ENCODE measurements at places on chromosomes 5 and 9.

DNA sequence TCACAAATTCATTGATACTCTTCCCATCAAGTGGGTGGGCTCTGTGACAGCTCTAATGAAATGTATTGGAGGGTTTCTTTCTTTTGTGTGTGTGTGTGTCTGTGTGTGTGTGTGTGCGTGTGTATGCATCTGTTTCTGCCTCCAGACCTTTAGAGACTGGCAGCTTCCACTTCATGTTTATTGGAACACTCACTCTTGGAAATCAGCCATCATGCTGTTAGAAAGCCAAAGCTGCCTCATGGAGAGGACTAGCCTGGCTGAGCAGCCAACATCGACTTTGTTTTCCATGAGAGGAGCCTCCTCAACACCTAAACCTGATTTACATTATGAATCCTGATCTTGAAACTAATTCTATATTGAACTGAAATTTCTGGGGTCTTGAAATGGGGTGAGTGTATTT is 128.5 kb upstream of the FAM174A start:
- DNase-seq = no peak

GRCh38 chr9:117093891-117094844 is 320.7 kb downstream of the ASTN2 start:
- no peak for DNase-seq

DNA sequence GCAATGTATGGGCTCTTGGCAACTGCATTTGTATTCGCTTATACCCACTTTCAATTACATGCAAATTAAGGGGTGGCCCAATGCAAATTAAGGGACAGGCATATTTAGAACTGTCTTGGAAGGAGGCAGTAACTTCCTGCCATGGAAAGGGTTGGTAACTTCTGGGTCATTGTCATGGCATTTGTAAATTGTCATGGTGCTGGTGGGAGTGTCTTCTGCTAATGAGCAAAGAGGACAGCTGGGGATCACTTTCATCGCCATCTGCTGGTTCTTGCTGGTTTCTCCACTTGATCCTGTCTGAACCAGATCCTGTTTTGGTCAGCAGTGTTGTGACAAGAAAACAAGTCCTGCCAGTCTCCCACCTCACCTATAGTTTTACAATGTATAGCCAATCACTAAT is 23.3 kb upstream of the UGT3A2 start:
- no peak for DNase-seq

DNA sequence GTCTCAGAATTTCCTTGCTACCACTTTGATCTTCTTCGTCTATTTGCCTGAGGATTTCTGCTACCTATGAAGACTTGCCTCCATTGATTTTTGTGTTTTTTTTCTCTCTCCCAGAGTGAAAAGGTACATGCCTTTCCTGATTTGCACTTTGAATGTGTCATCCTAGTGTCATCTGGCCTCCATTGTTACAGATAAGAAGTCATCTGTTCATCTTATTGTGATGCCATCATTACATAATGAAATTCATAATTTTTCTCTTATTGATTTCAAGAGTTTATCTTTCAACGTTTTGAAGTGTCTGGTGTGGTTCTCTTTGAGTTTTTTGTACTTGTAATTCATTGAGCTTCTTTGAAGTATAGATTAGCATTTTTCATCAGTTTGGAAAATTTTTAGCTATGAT is 144.8 kb downstream of the SH3GL2 start:
- no peak for DNase-seq

DNA sequence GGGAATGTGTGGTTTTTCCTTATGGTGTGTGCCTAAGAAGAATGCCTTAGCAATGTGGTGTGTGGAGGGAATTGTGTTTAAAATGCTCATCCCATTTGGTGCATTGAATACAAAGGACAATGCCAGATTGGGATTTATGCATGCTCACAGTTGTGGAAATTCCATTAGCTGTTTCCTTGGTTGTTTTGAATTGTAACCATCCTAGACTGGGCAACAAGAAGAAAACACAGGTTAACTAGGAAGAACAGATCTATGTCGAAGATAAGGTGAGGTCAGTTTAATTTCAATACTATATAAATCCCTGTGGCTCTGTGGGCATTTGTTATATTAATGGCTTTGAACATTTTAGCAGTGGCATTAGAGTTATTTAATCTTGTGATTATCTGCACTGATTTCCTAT is 266.8 kb downstream of the MAT2B start:
- no peak for DNase-seq

DNA sequence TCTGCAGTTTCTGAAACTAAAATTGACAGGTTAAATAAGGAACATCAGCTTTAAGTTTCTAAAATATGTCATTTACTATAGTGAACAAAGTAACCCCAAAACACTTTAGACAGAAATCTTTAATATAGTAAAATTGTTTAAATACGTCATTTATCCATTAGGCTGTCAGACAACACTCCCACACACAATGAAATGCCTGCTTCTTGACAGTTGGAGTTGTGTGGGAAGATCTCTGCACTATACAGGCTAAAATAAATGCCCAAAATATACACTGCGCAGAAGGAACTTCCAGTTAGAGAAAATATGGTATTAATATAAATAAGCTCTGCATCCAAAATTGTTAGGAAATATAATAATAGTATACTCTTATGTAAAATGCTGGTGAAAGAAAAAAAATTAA is 794.4 kb downstream of the CDH18 start:
- no peak for DNase-seq

DNA sequence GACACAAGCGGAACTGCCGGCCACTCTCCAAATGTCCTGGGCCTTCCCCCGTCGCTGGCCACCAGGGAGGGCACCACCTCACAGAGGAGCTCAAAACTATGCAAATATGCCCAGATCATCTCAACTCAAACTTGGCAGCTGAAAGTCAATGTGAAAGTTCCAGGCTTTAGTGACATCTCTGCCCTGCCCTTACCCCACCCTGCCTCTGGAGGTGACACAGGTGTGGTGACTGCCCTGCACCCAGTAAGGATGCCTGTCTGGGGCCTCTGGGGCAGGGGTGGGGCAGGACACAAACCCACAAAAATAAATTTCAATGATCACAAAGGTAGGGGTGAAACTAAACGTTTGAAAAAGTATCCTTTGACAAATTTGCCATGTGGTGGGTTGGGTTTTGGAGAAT is 213.4 kb downstream of the HSPA4 start:
- DNase-seq = no peak

DNA sequence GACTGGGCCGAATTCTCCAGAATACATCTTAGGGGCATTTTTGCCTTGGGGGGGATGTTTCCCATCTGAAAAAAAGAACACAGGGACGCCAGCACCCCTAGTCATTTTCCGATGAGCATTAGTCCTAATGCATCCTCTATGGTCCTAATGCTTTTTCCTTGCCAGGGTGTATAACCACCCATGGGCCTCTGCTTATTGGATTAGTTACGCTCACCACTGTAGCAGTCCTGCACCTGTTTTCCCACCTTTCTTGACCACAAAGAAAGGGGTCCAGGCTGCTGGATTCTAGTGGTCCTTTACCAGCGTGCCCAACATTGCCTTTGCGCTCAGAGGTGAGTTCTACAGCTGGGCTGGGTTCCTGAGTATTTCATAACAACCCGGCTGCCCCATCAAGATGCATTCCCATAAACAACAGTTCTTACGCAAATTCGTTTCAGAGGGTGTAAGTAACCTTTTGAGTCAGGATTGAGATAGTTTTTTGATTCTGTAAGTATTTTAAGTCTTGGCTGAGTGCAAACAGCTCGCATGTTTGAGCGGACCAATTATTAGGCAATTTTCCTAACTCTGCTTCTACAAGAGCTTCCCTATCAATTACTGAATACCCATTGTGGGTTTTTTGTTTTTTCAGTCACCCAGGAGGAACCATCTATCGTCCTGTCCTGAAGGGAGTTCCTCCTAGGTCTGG is 135.1 kb downstream of the DROSHA start:
- DNase-seq = no peak

DNA sequence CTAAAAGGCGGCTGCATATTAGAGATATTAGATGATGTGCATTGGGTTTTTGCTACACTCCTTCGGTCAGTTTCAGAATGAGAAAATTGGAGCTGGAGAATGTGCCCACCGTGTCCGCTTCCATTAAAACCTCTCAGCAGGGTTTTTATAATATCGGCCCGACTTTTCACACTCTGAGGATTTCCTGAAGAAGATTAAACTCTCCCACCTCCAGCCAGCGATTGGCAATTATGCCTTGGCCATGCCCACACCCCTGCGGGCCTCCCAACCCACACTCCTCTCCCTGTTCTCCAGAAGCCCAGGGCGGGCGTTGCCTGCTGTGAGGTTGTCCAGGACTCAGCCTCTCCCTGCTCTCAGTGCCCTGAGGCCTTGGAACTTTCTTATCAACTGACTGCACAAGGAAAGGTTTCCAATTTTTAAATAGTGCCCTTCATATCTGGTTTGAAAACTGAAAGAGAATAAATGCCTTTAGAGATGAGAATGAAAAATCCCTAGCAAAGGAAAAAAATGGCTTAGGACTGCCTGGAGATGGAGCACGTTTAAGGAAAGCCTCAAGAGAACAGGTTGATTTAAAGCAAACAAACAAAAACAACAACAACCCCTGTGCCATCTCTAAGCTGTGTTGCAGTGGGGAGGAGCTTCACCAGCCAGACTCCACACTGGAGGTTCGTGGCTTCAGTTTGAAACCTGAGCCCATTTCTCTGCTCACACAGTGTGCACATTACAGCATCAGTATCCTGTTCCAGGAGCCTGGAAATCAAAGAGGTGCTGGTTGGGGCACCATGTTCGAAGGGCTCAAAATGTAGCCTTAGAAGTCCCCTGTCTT is 292.9 kb downstream of the NSG2 start:
- DNase-seq = no peak

GRCh38 chr9:107338911-107339659 is 56.0 kb downstream of the RAD23B start:
- DNase-seq = no peak

DNA sequence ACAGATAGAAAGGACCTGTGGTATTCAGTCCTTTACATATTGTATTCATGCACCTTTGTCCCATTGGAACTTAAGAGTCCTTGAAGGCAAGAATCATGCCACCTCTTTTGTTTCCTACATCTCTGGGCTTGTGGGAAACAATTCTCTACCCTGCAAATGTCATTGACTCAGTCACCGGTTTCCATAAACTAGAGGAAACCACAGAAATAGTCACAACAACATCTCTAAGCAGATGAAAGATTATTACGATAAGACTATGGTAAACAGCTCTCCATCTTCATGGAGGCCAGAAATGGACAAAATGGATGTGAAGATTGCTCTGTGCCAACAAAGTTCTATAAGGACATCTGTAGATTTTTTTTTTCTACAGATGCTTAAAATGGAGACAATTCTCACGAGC is 165.5 kb downstream of the PIK3R1 start:
- DNase-seq = no peak

DNA sequence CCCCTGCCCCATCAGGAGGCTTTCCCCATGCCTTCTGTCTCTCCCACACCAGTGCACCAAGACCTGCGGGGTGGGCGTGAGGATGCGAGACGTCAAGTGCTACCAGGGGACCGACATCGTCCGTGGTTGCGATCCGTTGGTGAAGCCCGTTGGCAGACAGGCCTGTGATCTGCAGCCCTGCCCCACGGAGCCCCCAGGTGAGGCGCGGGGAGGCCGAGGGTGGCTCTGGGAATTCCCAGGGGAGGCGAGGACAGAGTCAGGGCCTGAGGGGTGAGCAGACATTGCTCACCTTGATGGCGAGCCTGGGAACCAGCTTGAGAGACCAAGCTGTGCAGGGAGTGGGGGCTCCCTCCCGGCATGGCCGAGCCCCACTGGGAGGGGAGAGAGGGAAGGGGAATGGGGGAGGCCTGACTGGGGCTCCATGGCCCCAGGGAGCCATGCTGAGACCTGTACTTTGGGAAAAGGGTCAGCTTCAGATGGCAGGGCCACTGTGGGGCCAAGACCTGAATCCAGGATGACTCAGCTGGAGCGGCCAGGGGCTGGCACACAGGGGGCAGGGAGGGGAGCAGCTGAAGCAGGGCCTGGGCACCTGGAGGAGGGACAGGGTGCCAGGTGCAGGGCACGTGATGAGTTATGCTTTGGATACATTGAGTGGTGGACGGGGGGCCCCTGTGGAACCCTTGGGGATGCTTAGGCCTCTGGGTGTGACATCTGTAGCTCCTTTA is 35.2 kb downstream of the FAM163B start:
- no peak for DNase-seq

GRCh38 chr5:106545325-106545724 is 1125.4 kb downstream of the EFNA5 start:
- no peak for DNase-seq

- DNase-seq = no peak
Observed at GRCh38 chr9:122822056-122822455, 6.3 kb downstream of the PDCL start.

DNA sequence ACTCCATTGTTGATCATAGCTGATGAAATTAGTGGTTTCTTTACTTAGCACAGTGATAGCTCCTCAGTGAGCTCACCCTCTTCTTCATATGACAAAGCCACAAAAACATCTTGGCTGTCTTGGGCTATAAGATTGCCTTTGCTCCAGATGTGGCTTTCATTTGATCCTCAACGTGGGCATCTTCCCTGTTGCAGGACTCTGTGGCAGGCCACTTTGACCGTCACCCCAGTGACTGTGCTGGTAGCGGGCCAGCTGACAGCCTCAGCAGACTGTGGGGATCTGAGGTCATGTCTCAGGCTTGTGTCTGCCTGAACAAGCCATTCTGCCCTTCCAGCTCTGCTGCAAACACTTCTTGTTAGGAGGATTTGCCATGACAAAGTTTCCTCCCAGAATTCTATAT is 422.2 kb downstream of the NR2F1-AS1 start:
- no peak for DNase-seq

GRCh38 chr5:93717162-93717561 is 24.2 kb downstream of the POU5F2 start:
- no peak for DNase-seq

DNA sequence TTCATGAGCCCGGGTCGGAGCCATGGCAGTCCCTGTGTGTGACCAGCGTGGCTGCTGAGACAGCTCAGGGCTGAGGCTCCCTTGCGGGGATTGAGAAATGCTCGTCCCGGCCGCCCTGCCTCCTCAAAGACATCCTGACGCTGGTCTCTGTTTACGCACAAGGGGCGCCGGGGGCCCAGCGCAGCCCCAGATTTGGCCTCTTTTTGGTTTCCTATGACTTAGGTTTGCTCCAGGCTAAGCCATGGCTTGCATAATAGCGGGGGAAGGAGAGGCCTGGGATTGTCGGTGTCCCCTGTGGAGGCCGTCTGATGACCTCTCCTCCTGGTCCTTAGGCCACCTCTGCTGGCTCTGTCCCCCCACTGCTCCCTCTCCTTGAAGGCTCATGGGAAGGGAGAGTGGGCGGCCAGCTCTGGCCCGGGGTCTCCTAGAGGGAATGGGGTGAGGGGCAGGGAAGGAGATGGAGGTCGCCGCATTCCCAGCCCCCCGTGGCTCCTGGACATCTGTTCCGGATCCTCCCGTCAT is 3.5 kb downstream of the LAMC3 start:
- no peak for DNase-seq

- DNase-seq = no peak
Observed at GRCh38 chr5:13317654-13318053, 626.8 kb downstream of the DNAH5 start.

- no peak for DNase-seq
Observed at GRCh38 chr5:177546258-177546741, 8.1 kb downstream of the FAM193B start.

- no peak for DNase-seq
Observed at GRCh38 chr5:139743001-139743771, 52.4 kb upstream of the PSD2 start.

Data from stimulated activated CD4-positive, alpha-beta T cell treated with anti-CD3 and anti-CD28 coated beads, TNF-alpha, amount 100 ng/mL, for 4 hours (primary cell).